Stimulated activated CD4-positive, alpha-beta T cell treated with anti-CD3 and anti-CD28 coated beads, Interleukin-1b, Interleukin-23, amount 100 ng/mL, for 1 hour (primary cell): ENCODE measurements at places on chromosomes 2 and 18.

GRCh38 chr18:25494888-25495287, 142.9 kb upstream of the ZNF521 start:
- no peak for DNase-seq

GRCh38 chr2:218996937-218997336, 3.7 kb upstream of the CRYBA2 start:
- DNase-seq, result no peak

- no peak for DNase-seq
These were observed 39.5 kb downstream of the ADNP2 start for GRCh38 chr18:80148326-80149199.

- no peak for DNase-seq
These were observed 651 bp upstream of the STAM2 start for GRCh38 chr2:152176113-152176714.

DNA sequence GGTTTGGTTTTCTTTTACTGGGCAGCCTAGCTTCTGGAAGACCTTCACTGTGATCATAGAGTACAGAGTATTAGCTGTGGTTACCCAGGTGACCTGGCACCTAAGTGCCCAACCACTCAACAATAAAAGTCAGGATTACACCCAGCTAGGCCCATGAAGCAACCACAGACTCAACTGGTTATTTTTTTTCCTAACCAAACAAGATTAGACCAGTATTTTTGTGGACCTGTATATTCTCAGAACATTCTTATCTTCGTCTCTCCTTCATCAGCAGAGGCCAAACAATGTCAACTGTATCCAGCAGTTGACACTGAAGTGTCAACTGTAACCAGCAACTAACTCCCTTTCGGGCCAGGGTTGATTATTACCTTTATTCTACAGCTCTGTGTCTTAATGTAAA, 289.2 kb upstream of the SLC39A10 start:
- DNase-seq, result no peak

- DNase-seq, result no peak
These were observed 639.8 kb downstream of the ARHGAP15 start for GRCh38 chr2:143768991-143769390.

GRCh38 chr2:50765146-50765545, 266.8 kb downstream of the NRXN1 start:
- no peak for DNase-seq

GRCh38 chr18:10477121-10477862, 22.9 kb downstream of the APCDD1 start:
- no peak for DNase-seq

DNA sequence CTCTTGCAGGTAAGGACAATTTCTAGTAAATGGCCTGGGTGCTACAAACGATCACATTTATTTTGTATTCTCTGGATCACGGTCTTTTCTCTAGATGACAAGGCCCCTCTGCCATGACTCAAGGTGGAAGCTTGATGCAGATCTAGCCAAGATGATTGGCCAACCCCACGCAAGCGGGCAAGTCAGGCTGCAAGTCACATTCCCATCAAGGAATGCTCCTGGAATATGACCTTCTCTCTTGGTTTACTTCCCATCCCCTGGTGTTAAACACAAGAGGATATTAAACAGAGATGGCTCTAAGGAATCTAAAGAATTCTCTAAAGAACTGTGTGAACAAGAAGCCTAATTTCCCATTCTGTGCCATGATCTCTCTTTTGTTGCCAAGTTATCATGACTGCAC, 97.3 kb upstream of the SERPINE2 start:
- DNase-seq, result no peak

DNA sequence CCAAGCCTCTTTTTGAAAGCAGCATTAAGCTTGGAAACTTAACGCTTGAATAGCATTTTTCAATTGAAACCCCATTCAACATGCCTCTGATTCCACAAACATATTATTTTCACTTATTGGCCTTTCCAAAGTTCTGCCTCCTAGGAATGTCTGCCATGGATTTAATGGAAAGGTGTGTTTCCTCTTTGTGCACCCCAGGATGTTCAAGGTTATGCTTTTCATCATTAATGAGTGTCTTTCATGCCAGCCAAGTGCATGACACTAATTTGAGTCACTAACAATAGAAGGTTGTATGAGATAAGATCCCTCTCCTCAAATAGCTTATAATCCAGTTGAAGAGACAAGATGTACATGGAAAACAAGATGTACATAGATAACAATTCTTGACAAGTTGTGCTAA, 84.7 kb downstream of the ALPK2 start:
- no peak for DNase-seq

- DNase-seq, result no peak
These were observed 107.8 kb downstream of the ZNF521 start for GRCh38 chr18:25244170-25244569.

GRCh38 chr18:49006641-49007454, 56.1 kb upstream of the SMAD7 start:
- DNase-seq, result no peak

DNA sequence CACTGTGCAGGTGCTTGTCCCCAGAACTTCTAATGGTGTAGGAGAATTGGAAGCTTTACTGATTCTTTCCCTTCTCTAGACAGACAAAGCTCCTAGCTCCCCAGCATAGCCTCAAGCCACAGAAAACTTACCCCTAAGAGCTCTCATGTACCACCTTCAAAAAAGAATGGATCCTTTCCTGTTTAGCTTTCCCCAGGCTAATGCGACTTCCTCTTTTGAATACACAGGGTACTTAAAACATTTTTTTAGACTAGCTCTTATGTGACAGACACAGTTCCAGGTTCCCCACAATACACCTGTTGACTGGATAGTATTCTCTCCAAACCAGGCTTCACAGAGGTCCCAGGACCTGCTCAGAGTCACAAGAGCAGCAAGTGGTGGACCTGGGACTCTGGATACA, 8.3 kb downstream of the CTAGE1 start:
- no peak for DNase-seq

DNA sequence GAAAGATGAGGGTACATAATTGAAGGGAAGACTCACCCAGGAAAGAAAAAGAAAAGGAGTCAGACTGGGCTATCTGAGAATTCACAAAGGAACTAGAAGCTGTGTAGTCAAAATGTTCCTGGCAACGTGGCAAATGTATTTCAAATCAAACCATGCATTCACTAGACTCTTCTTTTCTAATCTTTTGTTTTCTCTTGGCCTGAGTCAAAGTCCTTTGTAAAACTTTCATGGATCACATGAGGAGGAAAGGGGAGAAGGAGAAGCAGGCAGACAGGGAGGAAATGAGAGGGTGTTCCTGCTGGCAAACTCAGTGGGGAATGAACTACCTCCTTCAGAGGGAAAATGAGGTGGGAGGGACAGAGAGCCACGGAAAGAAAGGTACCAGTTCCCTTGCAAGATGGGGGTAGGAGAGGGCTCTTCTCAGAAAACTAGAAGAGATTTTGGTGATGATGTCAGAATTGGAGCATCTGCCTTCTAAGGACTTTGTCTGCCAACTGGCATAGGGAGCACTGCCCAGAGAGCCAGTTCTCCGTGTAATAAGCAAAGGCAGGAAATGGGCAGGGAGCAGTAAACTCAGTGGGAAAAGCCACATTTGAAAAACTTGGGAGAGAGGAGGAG, 51.4 kb downstream of the SLC8A1 start:
- DNase-seq, result no peak

DNA sequence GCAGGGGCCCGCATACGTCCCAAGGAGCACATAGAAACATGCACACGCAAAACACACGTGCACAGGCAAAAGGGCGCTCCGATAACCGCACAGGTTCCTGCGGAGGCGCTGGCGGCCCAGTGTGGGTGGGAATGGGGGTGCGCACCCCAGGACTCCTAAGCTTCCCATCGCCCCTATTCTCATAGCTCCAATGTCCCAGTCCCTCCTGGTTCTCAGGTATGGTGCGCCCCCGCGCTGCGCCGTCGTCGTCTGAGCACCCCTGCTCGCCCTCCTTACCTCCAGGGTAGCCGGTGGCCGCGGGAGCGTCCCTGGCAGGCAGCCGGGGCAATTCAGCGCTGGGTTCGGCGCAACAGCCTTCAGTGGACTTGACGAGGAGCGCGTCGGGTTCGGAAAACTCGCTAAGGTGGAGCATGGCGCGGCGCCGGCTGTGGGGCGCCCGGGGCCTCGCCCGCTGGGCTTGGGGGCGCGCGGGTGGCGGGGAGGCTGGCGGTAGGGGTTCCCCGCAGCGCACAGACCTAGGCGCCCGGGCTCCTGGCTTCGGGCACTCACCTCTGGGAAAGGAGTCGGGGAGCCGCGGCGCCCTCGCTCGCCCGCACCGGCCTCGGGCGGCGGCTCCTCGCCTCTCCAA, 328 bp downstream of the EGR4 start:
- no peak for DNase-seq

- no peak for DNase-seq
These were observed 286.5 kb upstream of the SYT4 start for GRCh38 chr18:43563780-43564179.

GRCh38 chr2:120720746-120721375, 14.8 kb upstream of the GLI2 start:
- no peak for DNase-seq

- no peak for DNase-seq
These were observed 34.0 kb downstream of the ST6GAL2 start for GRCh38 chr2:106851881-106852501.

- no peak for DNase-seq
These were observed 88.3 kb upstream of the TAF1B start for GRCh38 chr2:9755008-9755407.

DNA sequence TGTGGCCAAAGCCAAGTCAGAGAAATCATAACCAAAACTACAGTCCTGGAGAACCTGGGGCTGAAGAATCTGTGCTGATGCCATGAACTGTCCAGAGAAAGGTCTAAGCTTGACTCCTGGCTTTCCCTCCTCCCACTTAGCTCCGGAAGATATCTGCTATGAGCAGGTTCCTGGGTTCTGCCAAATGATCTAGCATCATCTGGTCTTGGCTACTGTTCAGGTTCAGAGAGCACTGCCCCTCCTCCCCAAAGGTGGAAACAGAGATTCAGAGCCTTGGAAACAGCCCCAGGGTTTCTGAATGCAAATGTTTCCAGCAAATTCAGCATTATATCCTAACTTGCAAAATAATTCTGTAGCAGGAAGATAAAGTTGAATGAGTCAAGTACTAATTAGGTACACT, 219.2 kb upstream of the SP5 start:
- DNase-seq, result no peak

GRCh38 chr2:69554568-69554967, 89.0 kb downstream of the AAK1 start:
- no peak for DNase-seq

GRCh38 chr2:123917241-123917640, 107.8 kb upstream of the CNTNAP5 start:
- DNase-seq, result no peak

DNA sequence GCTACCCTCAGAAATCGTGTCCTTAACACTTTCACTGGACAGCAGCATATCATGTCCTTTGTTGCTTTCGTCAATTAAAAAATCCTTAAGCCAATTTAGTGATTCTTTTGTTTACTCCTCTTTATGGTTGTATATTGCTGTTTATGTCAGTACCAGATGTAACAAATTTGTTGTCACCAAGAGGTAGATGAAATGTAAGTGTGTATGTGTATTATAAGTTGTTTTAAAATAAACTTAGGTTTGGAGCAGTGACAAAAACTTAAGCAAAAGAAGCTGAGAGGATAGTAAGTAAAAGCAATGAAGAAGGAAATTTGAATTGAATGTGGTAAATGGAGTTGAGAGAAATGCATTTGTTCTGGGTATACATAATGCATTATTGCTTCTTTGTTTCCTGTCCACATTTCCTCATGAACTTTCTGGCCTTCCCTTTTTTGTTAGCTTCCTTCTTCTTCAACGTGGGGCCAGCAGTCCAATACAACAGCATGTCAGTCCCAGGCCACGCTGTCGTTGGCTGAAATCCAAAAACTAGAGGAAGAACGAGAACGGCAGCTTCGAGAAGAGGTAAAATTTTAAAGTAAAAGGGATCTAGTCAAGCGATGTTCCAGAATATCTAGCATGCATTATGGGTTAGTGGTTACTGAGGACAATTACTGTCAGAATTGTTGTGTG, 30.5 kb upstream of the SNORC start:
- no peak for DNase-seq

- no peak for DNase-seq
These were observed 53.9 kb downstream of the MBP start for GRCh38 chr18:77078690-77079070.

GRCh38 chr2:139813340-139813739, 1033.2 kb upstream of the NXPH2 start:
- DNase-seq, result no peak

DNA sequence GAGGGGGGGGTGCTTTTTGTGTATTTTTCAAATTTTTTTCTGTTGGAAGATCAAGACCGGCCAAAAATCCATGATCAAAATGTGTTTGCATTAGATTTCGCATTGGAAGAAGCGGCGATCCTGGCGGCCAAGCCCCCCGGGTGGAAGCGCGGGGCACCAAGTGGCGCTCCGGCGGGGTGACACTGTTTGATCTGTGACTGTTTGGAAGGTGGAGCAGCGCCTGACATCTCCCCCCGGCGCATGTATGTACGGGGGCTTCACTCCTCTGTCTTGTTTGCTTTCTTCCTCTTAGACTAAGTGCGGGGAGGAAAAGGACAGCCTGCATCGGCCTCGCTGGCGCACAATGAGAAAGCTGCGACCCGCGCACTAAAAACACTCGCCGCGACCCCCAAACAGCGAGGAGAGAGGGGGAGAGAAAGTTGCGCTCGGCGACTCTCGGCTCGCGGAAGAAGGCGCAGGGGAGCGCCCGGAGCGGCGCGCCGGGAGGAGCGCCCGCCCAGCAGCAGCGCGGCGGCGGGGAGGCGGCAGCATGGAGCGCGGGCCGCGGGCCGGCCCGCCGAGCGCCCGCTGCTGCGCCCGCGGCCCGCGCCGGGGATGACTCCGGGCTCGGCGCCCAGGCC, 515 bp downstream of the TSHZ1 start:
- no peak for DNase-seq

DNA sequence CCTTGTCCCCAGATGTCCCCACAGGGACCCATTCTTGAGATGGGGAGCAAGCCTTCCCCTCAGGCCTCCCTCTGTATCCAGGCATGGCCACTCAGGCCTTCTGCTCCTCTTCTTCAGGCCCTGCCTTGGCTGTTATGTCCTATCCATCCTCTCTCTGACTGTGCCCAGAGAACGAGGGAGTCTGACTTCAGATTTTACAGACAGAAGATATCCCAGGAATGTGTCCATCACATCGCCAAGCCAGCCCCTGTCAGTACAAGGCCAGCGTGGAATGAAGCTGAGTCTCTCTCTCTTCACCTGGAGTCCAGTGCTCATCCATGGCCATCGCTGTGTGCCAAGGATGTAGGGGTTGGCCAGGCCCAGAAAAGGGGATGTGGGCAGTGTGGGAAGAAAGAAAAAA, 57.6 kb downstream of the SDC1 start:
- no peak for DNase-seq

DNA sequence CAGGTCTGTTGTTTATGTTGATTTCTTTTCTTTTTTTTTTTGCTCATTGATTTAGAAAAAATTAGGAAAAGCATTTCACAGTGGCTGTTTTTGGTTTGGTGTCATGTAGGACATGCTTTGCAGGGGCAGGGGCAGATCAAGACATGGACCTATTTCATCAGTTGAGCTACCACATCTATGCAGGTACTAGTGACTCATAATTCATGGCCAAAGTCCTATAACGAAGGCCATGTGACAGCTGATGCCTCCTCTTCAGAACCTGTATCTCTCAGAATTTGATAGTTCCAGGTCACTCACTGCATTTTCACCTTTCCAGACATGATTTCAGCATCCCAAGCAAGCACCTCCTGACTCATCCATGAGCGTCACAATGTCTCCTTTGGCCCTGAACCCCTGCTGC, 195.8 kb downstream of the ALK start:
- DNase-seq, result no peak

GRCh38 chr18:46832849-46833248, 76.0 kb upstream of the ST8SIA5 start:
- no peak for DNase-seq
